ENCODE measurements at places on chromosomes 7 and 10.

- DNase-seq: no peak
These were observed 477 bp upstream of the FBXW4 start for GRCh38 chr10:101695404-101695890.

DNA sequence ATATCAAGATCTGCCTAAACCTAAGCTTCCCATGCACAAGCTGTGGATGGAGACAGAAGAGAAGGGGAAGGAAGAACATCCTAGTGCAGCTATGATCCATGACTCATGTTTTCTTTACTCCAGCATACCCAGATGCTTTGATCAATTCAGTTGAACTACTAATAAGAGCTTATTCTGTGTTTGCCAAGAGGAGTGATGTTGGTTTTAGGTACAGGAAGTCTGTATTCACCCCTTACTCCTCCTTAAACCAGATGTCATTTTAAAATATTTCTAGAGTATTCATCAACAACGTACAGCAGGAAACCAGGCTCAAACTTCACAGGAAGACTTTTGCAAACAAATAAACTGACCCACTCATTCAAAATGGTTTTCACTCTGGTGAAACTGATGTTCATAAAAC, 29.2 kb downstream of the PANK1 start:
- DNase-seq: no peak

GRCh38 chr7:151835636-151836035, 41.3 kb downstream of the PRKAG2 start:
- no peak for DNase-seq

DNA sequence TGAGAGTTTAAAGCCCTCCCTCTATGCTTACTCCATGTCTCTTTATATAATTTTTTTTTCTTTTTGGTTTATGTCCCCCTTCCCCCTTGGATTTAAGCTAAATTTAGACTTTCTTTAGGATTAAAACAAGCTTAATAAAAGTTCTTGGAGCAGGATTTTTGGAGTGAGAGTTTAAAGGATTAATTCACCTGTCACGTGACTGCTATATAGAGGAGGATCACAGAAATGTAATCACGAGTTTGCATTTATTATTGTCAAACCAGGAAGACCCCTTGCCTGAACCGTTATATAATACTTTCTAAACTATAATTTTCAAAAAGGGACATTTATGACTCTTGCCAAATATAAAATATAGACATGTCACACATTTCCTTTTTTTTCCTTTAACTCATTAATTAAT, 78.1 kb upstream of the IMMP2L start:
- no peak for DNase-seq

DNA sequence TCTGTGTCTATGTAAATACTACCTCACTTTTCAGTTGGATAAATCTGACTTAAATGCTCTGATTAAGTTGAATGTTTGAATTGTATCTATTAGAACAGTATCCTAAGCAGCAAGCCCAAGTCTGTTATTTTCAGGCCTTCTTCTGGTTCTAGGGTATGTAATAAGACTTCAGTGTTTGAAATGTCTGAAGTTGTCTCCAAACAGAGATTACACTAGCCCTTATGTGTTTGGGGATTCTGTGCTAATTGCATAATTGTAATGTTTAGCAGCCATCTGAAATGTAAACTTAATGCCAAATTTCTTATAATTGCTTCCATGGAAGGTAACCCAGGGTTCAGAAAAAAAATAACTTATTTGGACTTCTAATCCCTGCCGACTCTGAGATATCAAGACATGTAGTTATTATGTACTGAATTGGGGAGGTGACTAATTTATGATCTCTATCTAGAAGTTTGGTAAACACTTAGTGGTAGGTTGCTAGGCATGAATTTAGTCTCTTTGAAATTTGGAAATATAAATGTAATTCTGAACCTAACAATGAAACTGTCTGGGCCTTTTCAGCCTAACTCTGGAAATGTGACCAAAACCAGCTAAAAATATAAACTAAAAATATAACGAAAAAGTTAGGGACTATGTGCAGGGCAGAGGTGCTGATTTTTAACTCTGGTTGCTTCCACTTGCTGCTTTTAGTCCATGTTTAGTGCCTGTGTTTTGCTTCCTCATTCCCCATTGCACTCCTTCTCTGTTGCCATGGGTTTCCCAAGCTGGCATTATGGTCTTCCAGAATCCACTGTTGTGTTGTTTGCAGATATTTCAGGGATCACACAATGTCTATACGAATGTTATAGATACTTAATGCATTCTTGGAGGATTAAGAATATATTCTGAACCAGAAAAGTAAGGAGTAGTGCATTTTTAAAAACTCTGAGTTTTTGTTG, 54.8 kb downstream of the MCU start:
- DNase-seq: no peak

DNA sequence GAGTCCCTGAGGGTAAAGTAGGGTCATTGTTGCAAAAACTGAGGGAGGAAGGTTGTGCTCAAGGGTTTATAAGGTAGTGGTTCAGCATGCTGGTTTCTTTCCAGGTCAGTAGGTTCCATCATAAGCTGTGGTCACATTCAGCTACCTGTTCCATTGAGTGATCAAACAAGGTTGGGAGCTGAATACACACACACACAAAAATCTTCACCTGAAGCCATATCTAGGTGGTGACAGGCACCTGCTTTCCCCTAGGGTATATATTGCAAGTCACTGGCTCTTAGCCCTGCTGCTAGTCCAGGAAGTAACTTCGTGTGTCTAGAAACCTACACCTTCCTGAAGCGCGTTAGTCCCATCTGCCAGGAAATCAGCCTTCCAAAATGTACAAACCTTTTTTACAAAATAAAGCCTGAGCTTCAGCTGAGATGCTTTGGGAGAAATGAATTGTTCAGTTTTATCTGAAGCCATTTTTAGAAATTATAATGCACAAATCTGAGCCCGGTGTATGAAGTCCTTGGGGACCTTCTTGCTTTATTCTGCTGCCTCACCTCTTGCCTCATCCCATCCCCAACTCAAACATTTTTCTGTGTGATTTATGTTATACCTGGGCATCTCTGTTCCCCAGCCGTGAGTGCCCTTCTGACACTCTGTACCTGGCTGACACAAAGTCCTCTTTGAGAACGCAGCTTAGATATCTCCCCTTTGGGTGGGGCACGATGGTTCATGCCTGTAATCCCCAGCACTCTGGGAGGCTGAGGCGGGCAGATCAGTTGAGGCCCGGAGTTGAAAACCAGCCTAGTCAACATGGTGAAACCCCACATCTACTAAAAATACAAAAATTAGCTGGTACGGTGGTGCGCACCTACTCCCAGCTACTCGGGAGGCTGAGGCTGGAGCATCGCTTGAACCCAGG, 10.6 kb upstream of the LAMTOR4 start:
- DNase-seq: no peak

DNA sequence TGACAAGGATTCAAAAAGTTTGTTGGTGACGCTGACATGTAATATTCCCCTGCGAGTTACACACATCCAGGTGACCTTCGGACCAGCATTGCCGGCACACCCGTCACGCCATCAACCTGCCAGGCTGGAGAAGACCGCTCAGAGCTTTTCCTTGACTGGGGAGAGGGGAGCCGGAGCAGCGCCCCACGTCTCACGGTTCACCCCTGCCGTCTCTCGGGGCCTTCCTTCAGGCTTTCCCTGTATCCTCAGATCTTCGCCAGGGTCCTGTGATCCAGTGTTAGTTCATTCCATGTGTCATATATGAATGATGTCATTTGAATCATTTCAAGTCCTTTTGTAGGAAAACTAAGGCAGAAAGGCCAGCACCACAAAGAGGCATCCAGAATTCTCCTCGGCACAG, 127.8 kb downstream of the MGMT start:
- no peak for DNase-seq

GRCh38 chr7:16846601-16847165, 35.1 kb downstream of the AGR3 start:
- no peak for DNase-seq

GRCh38 chr7:45165857-45166256, 8.3 kb downstream of the RAMP3 start:
- no peak for DNase-seq

DNA sequence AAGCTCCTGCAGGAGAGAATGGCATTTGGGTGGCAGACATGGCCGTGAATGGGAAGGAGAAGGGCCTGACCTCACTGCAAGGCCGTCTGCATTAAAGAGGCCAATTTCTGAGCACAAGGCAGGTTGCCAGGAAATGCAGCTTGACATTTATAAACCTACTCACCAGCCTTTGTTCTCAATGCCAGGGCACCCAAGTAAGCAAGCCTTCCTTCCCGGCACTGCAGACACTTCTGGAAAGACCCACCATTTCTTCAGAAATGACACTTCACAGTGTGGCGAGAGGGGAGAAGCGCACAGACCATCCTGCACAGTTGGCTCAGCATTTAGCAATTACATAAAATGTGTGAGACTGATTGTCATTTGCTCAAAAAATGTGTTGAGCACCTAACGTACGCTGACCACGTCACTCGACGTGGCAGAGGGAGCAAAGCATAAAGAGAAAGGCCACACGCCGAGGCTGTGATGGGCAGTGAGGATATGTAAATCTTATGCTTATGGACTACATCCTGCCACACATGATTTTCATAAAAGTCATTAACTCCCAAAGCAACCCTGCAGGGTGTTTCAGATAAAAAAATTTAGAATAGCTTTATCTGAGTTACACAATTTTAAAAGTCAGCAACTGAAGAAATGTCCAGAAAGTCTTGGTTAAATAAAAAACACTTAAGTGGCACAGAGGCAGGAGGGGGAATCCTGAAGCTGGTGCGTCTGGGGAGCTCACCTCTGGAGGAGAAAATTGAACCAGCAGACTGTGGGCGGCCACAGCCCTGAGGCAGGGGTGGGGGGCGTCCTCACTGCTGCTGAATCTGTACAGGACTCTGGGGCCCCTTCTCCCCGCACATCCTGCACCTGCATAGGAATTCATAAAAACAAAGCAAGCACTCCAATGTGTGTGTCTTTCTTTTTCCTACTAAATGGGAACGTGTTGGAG, 543.8 kb downstream of the PTPRN2 start:
- DNase-seq: no peak

- peak; percentile 6 for DNase-seq
These were observed 38.0 kb upstream of the MKX start for GRCh38 chr10:27783660-27784059.

GRCh38 chr10:104824380-104825006, 183.4 kb downstream of the SORCS3 start:
- no peak for DNase-seq

DNA sequence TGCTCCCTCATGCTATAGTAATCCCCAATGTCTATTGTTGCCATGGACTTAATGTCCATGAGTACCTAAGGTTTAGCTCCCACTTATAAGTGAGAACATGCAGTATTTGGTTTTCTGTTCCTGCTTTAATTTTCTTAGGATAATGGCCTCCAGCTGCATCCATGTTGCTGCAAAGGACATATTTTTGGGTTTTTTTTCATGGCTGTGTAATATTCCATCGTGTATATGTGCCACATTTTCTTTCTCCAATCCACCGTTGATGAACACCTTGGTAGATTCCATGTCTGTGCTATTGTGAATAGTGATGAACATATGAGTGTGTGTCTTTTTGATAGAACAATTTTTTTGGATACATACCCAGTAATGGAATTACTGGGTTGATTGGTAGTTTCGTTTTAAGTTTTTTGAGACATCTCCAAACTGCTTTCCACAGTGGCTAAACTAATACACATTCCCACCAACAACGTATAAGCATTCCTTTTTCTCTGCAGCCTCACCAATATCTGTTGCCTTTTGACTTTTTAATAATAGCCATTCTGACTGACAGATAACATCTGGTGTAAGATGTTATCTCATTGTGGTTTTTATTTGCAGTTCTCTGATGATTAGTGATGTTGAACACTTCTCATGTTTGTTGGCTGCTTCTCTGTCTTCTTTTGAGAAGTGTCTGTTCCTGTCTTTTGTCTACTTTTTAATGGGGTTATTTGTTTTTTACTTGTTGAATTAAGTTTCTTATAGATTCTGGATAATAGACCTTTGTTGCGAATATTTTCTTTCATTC, 68.8 kb upstream of the IFRD1 start:
- DNase-seq: no peak

- no peak for DNase-seq
These were observed 1015.2 kb upstream of the PHF14 start for GRCh38 chr7:9958486-9958885.

- no peak for DNase-seq
These were observed 27.2 kb downstream of the IPMK start for GRCh38 chr10:58240531-58240930.

- DNase-seq: no peak
These were observed 22.7 kb downstream of the CISD1 start for GRCh38 chr10:58291538-58292174.

GRCh38 chr7:43944286-43944685, 18.1 kb downstream of the UBE2D4 start:
- no peak for DNase-seq

DNA sequence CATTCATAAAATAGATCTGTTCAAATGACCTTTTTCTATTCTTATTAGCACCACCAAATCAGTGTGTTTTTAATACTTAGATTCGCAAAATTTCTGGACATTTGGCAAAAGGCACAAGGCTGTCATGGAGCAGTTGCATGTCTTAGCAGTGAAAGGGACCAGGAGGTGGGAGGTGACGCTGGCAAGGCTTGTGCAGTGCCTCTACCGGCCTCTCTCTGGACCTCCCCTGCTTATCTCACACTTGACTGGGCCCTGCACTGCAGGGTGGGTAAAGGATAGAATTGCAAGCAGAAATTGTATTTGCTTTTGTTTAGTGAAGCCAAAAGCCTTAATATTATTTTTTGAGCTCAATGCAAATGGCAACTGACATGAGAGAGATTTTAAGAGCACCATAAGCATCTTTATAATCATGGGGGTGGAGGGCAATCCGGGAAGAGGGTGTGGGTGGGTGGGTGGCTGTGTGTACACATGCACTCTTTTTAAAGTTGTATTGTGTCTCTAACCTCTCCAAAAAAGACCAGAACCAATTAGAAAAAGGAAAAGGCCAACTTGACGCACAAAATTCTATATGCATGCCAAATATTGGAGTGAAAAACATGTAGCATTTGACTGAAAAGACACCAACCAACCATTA, 106.3 kb downstream of the WNT2 start:
- no peak for DNase-seq

DNA sequence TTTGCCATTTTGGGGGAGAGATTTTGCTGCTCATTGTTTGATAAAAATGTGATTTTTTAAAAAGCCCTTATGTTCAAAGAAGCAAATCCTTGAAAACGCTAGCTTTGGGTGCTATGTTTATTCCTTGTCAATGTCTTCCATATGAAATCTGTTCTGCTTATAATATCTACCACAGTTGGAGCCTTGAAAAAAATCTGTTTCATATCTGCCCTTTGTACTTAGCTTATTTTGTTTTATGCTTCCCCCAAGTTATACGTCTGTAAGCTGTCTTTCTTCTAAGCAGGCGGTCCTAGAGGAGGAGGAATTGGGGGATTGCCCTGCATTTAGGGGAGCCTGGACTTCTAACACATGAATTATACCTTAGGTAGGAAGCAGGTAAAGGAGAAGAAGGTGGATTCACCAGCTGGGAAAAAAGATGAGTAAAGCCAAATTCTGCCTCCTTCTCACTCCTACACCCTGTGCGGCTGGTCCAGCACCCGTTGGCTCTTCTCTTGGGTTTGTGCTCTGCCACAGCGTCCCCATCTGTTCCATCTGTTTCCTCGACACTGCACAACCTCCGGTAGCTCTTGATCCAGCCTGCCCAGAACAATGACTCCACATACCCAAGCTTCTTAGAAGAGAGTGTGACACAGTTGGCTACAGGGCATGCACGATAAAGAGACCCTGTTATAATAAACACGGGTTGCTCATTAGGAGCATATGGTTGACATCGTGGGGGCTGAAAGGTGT, 31.9 kb upstream of the NEUROD6 start:
- no peak for DNase-seq

GRCh38 chr10:37384923-37385322, 259.5 kb downstream of the ANKRD30A start:
- DNase-seq: no peak
